Suppressor macrophage treated with lipopolysaccharide for 1 hour (primary cell): ENCODE measurements at places on chromosomes 13 and 19.
A peak's percentile ranks its signal among the peaks of the same experiment; 100 is the strongest.

- peak; percentile 26 for DNase-seq
These were observed 303.1 kb downstream of the IRS2 start for GRCh38 chr13:109483284-109483683.

- no peak for DNase-seq
These were observed 13.6 kb downstream of the UBAC2 start for GRCh38 chr13:99214232-99214631.

- DNase-seq, result no peak
These were observed 70.2 kb downstream of the KLF2 start for GRCh38 chr19:16394681-16395375.

DNA sequence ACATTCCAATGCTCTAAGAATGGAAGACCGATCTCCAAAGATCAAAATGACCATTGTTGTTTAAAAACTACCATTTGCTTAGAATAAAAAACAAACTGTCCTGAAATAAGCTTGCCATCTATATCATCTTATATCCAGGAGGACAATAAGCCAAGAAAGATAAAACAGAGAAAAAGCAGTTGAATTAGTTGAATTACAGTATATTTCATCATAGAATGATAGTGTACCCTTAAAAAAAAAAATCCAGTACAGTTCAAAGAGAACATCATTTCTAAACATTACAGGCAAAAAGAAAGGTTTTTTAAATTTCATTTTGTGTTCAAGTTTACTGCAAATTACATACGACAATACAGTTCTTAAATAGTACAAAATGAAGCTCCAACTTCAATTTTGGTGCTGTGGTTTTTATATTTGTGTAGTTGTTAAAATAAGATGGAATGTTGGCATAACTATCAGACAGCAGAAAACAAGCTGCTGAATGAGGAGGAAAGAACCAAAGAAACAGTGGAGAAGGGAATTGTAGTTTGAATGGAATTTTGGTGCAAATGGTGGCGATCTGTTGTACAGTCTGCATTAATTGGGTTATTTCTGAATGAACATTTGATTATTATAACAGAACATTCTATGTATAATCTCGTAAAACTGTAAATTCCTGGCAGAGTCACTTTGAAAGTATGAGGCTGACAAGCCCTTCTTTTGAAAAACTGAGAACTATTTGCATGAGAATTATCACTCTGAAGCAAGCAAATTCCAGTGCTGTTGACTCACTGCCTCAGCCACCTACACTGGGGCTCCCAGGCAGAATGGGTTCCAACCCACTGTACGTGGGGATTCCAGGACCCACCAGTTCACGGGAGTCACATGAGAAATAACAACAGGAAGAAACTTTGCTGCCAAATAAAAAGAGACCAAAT is 37.7 kb downstream of the LHFPL6 start:
- peak; percentile 77 for DNase-seq

DNA sequence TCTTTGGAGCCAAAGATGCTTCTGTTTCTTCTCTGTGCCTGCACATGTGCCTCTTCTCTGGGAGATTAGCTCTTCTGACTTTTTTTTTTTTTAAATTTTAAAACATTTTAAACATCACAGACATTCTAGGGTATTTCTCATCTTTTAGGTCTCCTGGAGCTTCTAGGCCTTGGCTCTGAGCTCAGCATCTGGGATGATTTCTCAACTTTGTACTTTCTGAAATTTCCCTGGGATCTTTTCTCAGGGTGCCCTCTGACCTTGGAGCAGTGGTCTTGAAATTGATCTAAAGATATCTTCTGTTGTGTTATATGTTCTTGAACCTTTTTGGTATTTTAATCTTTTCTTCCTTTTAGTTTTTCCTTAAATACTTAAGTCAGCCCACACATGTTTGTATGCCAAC is 6.2 kb downstream of the WASF3 start:
- no peak for DNase-seq
